ENCODE measurements at places on chromosomes 7 and 10.

DNA sequence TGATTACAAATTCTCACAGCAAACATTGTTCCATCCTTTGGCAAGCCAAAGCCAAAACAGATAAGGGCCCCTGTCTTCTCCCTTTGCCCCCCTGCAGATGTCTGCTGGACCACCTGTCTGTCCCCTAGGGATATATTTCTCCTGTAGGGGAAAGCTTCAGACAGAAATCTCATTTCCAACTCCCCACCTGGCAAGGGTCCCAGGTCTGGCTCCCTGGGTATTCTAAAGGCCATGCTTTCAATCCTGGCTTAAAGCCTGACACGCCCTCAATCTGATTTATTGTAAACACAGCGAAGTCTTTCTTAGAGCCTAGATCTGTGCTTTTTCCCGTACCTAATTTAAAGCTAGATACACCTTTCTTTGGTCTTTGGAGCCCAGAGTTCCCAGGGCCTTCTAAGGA lies 66.1 kb downstream of the KCNMA1 start:
- DNase-seq, result no peak

DNA sequence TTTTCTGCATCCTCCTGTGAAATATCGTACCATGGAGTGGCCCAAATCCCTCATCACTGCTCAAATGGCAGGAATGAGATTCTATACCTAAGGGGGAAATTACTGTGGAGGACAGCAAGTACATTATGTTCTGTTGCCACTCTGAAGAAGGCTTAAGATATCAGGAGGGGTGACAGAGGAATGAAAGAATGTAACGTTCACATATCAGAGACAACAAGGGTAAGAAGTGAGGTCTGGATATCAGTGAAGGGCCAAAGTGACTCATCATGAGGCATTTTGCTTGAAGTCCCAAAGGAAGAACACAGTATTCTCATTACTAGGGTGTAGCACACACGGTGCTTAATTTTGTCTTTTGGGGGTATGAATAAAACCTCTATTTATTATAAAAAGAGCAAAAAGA lies 71.5 kb upstream of the SLC13A1 start:
- DNase-seq, result no peak

DNA sequence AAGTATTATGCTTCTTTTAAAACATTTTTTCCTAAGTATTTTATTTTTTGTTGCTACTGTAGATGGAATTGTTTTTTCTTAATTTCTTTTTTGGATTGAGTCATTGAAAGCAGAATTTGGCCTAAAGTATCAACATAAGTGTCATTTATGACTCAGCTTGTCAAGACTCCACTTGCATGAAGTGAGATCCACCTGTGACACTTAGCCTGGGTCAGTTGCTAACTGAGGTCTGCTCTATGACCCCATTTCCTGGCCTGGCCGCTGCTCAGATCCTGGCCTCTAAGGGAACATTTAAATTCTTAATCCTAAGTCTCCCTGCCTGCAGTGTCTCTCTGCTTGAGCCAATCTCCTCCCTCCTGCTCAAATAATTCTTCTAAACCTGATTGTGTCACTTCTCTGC lies 35.5 kb downstream of the TMEM270 start:
- no peak for DNase-seq

GRCh38 chr10:91931526-91932190 lies 8.1 kb downstream of the BTAF1 start:
- DNase-seq, result no peak

GRCh38 chr7:77427996-77428603 lies 12.0 kb upstream of the GSAP start:
- DNase-seq, result no peak

DNA sequence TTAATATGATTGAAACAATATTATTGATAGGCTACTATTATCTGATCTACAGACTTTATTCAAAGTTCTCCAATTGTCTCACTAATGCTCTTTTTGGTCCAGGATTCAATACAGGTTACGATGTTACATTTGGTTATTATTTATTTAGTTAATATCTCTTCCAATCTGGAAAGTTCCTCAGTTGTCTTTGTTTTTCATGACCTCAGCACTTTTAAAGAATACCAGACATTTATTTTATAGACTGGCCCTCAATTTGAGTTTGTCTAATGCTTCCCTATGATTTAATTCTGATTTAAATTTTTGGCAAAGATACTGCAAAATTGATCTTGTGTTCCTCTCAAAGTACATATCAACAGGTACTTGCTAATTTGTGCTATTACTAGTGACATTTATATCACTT lies 937.4 kb downstream of the KCNMA1 start:
- DNase-seq, result no peak

DNA sequence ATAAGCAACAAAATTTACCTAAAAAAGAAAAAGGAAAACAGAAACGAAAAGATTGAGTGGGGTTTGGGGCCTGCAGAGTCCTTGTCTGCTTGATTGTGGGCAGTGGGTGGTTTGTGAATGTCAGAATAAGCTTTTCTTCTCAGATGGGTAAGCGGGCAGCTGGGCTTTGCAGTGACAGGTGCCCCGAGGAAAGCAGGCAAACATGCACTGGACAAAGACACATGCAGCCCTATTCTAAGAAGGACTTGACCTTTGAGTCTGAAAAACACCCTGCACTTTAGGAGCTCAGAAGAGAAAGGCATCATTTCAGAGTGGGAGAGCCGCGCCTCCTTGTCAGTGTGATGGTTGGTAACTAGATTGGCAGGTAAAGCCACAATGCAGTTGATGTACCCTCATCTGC lies 562.7 kb downstream of the PTPRN2 start:
- DNase-seq, result no peak

- DNase-seq, result no peak
Measured at GRCh38 chr10:17787087-17787961, 21.8 kb upstream of the MRC1 start.

DNA sequence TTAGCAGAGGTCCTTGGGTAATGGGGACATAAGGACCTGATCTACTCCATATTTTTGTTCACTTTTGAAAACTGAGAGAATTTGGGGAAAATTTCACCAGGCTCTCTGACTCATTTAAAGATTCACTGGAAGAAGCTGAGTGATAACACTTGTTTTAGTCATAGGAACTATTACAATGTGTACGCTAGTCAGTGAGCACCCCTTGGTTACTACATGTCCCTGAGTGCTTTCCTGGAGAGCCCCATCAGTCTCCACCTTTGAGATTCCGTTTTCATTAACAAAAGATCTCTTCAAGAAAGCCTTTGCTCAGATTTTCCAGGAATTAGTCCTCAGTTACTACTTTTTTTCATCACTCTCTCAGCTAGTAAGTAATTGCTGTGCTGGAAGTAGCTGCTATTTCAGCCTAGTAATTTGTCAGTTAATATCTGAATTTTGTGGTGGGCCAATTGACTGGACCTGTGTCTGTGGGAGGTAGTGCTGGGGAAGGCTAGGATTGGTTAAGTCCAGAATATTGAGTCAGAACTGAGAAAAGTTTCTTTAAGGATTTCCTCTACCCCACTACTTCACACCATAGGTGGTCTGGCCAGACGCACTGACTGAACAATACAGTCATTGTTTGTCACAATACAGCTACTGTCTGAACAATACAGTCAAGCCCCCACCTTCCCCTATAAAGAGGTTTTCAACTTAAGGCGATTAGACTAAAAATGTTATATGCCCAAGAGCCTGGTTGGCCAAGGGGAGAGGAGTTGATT lies 235.0 kb downstream of the CCDC7 start:
- no peak for DNase-seq

- DNase-seq, result no peak
Measured at GRCh38 chr10:118516716-118517115, 78.7 kb downstream of the PRLHR start.

DNA sequence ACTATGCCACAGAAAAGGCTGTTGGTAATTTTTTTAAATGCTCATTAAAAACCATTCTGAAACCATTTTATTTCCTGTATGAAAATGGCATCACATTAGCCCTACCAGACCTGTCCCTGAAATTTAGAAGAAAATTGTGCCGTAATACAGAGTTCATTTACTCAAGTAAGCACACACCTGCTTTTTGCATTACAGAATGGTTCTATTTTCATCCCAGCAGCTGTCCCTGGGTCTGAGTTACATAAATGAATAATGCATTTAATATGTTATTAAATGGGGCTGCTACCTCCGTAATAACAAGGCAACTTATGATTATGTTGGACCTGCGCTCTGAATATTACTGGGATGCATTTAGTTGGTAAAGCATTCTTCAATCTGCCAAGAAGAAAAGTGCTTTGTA lies 508.9 kb downstream of the SORCS1 start:
- DNase-seq, result no peak

DNA sequence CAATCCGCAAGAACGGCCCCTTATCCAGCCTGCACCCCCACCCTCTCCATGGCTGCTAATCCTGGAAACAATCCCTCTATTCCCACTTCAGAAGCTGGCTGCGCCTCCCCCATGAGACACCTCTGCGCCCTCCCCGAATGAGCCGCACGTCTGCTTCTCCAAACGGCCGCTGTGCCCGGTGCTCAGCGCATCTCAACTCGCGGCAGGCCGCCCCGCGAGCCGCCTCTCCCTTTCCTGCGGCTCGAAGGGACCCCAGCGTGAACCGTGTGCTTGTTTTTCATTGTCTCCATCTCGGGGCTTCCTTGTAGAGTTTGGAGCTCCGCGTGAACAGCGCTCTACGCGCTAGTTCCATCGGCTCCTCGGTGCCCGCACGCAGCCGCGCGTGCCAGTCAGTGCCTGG lies 20.8 kb upstream of the FXYD4 start:
- no peak for DNase-seq

- DNase-seq, result no peak
Measured at GRCh38 chr10:59695637-59696036, 14.0 kb downstream of the SLC16A9 start.

DNA sequence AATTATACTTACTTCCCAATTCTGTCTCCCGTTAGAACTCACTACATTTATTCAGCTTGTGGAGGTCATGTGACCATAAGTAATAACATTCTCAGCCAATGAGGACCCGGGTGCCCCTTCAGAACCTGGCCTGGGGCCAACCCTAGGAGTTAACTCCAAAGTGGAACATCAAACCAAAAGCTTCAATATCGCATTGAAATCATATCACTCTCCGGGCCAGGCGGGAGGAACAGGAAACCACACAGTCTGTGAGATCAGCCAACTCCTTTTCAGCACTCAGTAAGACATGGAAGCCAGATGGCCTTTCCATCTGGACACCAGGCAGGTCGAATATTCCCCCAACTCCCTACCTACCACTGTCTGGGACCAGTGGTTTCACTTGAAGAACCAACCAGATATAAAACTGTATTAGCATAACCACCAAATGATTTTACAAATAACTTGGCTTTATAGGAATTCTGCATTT lies 5.5 kb downstream of the CREB3L2 start:
- DNase-seq, result no peak

DNA sequence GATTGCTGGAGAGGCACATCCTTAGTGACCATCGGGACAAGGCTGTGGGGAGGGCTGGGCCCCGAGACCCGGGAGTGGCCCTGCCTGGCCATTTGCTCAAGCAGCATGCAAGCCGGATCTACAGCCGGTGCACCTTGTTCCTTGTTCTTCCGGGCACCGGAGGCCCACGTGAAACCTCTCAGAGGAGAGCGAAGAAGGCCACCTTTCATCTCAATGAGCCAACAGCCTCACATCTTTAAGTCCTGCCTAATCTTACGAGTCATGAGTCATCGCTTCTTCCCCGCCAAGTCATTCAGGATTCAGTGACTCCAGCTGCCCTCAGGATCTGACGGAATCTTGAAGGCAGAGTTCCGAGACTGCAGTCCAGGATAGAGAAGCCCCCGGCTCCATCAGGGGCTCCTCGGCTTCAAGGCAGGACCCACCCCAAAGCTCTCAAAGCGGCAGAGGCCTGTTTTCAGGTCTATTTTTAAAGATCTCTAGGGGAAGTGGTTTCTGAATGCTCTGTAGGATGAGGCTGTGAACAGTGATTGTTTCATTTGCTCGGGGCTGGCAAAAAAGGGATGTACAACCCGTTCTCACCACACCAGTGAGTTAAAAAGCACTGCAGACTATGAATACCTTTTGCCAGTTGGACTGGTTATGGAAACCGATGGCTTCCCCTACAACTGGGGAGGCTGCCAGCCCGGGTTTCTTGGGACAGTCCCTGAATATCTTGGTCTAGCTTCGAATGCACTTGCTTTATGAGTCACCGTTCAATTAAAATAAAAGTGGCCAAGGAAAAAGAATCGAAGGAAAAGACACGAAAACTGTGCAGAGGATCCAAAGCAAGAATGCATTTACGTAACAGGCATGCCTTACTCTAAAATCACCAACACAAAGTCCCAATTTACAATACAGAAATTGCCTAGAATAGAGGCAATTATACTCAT lies 57.2 kb upstream of the ECHDC3 start:
- peak; percentile 33 for DNase-seq

GRCh38 chr10:97882142-97883091 lies 32.8 kb downstream of the GOLGA7B start:
- no peak for DNase-seq

DNA sequence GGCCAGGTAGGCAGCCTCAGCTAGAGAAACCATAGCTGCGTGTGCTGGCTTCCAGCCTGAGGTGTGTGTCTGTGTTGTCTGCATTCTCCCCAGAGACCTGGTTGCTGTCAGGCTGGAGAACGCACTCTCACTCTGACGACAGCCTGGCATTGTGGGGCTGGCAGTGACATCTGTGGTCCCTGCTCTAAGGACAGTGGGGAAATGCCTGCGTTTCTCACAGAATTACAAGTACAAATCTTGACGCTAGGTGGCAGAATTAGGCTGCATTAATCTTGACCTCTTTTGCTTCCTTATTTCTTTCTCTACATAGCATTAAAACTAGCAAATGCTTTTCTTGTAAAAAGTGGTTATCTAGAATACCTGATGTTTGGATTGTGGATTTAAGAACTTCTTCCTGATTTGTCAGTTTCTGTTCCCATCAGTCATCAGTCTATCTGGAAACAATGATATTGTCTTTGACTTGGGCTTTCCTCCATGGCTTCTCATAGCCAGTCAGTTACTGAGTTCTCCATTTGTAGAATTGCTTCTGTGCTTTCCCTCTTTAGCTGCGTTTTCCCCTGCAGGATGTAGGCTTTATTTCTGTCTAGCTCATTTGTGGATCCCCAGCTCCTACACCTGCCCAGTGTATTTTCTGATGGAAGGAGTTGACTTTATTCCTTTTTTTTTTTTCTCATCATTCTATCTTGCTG lies 86.0 kb downstream of the FANK1 start:
- DNase-seq, result no peak

DNA sequence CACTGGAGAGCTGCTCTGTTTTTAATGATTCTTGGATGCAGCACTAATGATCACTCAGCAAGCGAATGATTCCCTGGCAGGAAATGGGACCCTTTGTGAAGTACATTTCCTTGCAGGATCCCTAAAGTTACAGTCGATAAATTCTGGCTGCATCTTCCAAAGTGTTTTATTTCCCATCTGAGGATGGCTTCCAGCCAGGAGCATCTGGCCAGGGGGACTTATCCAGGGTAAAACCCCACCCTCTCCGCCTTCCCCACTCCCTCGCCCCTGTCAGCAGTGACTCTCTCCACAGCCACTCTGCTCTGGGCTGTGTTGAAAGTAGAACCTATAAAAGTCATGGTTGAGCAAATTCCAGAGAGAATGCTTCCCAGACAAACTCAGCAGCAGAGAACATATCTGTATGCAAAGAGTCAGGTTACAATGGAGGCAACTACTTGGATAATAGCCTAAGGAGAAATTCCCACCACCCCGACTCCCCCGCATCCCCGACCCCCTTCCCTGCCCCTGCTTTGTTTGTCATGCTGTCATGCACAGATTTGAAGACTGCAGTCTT lies 111.0 kb upstream of the ANLN start:
- no peak for DNase-seq
